ENCODE measurements at places on chromosomes 1 and 21. TPM values are rescaled to one million over a fixed set of nuclear protein-coding genes. Genes with fewer than 3 reads are reported as not detected.
A peak's percentile ranks its signal among the peaks of the same experiment; 100 is the strongest.

Gene SLC2A5
- total RNA-seq = 1.7 TPM

GRCh38 chr1:228216371-228217320 is 8.8 kb downstream of the OBSCN start:
- no peak for DNase-seq

Gene SAMD11
- 39.7 TPM for total RNA-seq

DNA sequence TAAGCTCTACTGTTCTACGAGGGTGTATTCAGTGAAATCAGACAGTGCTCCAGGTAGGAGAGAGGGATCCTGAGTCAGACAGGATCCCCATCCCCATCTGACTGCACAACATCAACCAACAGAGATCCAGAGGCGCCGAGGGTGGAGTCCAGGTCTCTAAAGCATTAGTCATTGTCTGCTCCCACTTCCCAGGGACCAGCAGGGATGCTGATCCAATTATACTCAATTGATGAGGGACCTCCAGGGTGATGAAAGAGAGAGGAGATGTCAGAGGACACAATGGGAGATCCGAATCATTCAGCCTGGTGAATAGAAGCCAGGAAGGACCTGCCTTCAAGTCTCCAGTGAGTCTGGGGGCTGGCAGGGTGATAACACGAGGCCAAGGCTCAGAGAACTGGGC is 39.5 kb upstream of the STMN1 start:
- no peak for DNase-seq

- no peak for DNase-seq
These were observed 33.0 kb downstream of the STXBP3 start for GRCh38 chr1:108779455-108779854.

DNA sequence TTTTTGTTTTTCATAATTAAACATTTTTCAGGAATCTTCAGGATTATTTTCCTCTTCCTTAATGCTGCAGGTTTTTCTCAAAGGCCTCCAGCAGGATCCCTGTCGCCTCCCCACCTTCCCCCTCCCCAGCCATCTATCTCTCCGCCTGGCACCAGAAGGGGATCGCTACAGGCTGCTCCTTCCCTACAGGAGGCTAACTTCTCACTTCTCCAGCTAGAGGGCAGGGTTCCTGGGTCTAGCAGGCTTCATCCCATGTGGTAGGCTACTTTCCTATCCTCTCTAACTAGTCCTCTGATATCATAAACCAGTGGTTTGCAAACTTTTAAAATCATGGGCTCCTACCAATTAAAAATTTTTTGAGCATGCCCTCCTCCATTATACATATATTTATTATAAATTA is 104.1 kb downstream of the KCNN3 start:
- DNase-seq = no peak

DNA sequence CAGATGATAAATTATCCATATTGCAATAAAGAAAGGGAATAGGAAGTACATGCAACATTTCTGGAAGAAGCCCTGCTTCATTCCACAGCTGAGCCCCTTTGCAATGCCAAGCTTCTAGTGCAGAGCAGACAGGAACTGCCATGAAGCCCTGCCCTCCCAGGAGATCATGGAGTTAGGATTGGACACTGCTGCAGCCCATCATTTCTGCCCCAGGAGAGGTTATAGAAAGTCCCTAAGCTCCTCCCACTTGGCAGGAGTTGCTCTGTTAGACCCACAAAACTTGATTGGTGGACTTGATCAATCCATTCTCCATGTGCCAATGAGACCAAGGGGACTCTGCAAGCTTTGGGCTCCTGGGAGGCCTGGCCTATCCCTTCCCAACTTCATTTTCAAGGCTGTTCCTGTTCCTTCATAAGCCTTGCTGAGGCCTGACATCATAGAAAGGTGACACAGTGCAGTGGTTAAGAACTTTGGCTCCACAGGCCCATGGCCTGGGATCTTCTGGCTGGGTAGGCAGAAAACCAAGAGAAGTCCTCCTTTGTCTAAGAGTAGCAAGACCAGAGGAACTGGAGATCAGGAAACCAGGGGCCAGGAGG is 1.3 kb upstream of the LAPTM5 start:
- DNase-seq = no peak

Gene SLC44A3
- total RNA-seq = 1.1 TPM

GRCh38 chr1:226599636-226600238 is 51.2 kb downstream of the STUM start:
- no peak for DNase-seq

Gene GBP2
- total RNA-seq = 47.0 TPM

DNA sequence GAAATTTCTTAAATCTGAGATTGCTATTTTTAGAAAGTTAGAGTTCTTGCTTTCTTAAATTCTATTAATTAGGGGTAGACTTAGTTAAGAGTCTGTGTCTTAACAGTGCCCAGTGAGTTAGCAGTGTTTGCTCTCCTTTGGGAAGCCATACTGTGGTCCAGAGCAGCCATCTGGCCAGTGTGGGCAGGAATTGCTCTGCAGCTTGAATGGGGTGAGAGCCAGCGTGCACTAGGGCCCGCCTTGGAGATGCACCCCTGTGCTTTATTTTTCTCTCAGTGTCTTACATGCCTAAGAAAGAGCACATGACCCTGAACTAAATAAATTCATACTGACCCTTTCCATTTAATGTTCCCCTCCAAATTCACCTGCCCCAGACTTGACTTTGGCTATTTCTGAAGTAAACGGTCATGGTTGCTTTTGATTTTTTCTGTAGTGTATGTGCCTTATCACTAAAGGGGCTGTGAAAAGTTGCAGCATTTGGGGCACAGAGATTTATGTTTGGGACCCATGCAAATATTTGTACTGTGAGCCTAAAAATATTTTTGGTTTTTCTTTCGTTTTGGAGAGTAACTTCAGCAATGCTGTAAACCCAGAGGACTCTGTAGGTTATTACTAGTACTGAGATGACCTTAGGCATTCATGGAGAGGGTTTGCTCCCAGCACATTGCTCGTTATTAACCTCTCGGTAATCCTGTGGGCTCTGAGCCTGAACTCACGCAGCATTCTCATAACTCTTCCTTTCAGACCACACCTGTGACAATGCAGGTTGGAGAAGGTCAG is 21.3 kb upstream of the KCNQ4 start:
- DNase-seq = no peak

GRCh38 chr21:30434033-30434631 is 4.1 kb downstream of the KRTAP13-4 start:
- DNase-seq = peak; percentile 41

GRCh38 chr1:236119943-236120484 is 22.3 kb upstream of the GPR137B start:
- no peak for DNase-seq

DNA sequence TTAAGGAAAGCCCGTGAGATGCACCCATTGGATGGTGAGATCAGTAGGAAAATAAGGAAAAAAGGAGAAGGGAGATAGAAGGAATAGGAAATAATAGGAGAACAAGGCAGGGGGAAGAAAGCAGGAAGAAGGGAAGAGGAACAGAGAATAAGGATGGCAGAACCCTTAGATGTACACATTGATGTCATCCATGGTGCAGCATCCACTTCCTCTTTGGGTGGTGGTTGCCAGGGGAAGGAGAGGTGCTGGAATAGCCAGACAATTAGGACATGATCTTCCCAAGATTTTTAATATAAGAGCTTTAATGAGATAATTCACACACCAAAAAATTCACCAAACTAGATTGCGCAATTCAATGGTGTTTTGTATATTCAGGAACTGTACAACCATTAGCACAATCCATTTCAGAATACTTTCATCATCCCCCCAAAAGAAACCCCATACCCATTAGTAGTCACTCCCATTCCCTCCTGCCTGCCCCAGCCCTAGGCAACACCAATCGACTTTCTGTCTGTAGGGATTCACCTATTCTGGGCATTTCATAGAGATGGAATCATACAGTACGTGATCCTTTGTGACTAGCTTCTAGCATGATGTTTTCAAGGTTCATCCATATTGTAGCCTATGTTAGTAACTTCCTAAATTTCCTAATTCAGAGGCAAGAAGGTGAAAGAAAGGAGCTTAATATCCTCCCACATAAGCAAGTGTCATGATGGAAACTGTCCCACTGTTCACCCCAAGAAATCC is 121.4 kb downstream of the PLXNA2 start:
- no peak for DNase-seq

DNA sequence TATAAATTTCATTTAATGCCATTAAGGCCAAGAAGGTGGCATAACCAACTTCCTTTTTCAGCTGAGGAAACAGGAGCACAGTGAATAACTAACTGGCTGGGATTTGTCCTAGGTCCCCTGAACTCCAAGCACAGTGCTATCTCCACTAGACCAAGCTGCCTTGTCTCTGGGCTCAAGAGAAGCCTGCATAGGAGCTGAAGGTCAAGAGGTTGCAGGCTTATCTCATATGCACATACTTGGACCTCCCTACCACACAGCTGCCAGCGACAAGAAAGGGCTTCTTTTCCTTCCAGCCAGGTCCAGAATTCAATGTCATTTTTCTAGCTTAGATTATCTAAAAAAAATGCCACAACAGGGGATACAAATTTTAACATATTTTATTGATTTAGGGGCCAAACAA is 27.1 kb downstream of the AK2 start:
- no peak for DNase-seq

DNA sequence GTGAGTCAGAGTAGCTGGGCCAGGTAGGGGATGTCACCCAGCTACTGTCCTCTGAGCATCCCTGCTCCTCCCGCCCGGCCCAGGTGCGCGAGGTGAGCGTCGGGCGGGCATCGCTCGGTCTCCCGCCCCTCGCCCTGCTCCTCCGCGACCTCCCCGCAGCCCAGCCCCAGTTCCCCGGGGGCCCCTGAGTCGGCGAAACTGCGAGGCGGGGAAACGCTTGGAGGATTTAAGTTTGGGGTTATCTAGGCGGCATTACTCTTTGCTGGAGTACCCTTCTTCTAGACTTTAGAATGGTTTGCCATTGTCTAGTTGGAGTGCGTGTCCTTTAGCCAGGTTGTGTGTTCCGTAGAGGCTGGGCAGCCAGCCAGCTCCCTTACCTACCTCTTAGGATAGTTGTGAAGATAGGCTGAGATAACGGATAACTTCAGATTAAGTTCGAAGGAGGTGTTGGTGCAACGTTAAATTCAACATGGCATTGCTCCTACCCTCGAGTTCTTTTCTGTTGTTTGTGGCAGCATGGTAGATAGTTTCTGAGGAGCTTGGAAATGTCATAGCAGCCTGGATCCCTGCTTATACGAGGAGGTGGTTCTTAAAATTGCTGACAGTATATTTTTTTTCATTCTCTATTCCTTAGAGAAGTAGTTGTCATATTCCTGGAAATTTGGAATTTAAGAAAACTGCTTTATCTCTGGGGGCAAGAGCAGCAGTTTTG is 697 bp downstream of the AGO3 start:
- DNase-seq = peak; percentile 5

Gene REN
- not detected for total RNA-seq

Gene DTL
- 34.5 TPM for total RNA-seq

DNA sequence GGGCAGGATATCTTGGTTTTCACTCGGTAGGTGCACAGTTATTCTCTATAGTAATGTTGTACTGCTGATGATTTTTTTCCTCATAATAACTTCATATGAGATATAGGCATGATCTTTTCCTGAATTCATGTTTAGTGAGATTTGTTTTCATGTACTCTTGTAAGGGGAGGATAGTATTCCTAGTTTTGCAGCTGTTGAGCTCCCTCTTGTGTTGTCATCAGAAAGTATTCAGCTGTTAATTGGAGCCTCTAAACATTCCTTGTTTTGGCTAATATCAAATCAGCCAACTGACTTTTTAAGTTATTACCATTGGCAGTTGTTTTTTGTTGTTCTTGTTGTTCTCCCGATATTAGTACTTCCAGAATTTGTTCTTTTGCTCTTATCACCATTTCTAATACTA is 24.4 kb downstream of the OR10R2 start:
- no peak for DNase-seq

GRCh38 chr1:201080135-201080534 is 32.1 kb downstream of the CACNA1S start:
- DNase-seq = no peak

Gene CFAP126
- not detected for total RNA-seq

DNA sequence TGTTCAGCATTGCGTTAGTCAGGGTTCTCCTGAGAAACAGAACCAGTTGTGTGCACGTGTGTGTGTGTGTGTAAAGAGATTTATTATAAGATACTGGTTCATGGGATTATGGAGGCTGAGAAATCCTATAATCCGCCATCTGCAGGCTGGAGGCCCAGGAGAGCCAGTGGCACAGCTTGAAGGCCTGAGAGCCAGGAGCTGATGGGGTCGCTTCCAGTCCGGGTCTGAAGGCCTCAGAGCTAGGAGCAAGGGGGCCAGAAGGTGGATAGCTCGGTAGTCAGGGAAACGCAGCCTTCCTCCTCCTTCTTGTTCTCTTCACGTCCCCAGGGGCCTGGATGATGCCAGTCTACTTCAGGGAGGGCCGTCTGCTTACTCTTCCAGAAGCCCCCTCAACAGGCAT is 37.7 kb downstream of the FAAP20 start:
- DNase-seq = no peak

Gene GJA8
- total RNA-seq = not detected

GRCh38 chr1:36420836-36421317 is 23.2 kb upstream of the LSM10 start:
- DNase-seq = peak; percentile 78

Gene LENEP
- total RNA-seq = not detected

DNA sequence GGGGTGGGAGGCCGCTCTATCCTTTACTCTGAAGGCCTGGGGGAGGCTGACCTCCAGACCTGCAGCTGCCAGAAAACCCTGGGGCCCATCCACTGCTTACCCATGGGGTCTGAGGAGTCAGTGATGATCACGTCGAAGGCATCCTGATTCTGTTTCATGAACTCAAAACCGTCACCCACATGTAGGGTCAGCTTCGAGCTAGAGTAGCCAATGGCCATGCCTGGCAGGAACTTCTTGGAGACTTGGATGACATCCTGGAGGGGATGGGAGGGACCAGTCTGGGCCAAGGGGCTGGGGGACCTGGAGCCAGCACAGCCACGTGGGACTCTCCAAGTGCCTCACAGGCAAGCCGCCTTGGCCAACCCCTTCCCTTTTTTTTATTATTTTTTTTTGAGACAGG is 3.3 kb downstream of the SRM start:
- DNase-seq = no peak

- DNase-seq = no peak
These were observed 39.7 kb upstream of the IFNLR1 start for GRCh38 chr1:24226749-24227148.
